ENCODE measurements at places on chromosomes 12 and 14.

DNA sequence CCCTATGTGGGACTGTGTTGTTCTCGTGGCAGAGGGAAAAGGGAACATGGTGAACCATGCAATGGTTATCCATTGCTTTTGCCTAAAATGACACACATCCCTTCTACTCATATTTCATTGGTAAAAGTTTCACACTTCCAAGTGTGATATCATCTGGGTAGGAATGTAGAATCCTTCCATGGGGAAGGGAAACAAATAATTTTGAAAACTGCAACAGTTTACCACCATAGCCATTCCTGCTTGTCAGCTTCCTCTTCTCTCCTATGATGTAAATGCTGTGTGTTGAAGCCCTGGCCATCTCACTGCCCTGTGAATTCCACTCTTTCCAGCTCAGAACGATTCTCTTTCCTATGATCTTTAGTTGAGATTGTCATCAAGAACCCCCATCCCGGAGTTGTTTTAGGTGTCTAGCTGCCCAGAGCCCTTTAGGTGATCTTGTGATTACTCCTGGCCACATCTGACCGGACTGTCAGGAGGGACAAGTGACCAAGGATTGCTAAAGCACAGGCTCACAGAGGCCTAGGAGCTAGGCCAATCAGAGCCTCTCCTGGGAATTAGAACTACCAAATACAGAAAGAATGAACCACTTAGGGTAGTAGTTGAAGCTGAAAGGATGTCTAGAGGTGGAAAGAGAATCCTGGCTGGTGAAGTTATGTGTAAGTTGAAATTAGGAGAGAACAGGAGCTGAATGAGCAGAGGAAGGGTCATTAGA is 84.6 kb downstream of the VCPKMT start:
- DNase-seq: no peak

- no peak for DNase-seq
Measured at GRCh38 chr12:131135786-131136538, 182.3 kb downstream of the ADGRD1 start.

DNA sequence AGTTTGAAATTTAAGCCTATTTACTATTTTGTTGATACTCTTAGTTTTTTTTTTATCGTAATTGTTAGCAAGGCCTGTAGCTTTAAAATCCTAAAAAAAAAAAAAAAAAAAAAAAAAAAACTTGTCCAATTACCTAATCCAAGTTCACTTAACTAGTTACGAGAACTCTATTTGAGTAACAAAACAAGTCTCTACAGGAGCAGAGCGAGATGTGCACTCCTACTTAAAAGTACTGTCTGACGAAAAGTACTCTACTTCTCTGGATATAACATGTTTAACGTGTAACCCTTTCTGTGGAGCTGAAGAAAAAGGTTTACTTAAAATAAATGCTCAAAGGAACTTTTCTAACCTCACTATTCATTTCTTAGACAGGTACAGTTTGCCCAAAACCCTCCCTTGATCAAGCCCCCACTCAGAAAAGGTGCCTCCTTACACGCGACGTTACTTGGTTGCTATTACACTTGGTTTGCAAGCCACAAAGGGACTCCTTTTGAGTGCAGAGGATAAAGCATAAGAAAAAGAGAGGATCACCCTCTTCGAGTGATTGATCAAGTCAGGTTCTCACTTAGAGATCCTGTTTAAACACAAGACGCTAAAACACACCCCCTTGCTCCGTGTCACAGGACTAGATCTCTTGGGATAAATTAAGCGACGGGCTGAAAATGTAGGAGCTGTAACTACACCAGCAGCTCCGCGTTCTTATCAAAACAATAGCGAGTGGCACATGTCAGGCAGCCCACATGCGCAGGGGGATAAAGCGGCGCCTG is 2.2 kb downstream of the BAZ1A start:
- no peak for DNase-seq

DNA sequence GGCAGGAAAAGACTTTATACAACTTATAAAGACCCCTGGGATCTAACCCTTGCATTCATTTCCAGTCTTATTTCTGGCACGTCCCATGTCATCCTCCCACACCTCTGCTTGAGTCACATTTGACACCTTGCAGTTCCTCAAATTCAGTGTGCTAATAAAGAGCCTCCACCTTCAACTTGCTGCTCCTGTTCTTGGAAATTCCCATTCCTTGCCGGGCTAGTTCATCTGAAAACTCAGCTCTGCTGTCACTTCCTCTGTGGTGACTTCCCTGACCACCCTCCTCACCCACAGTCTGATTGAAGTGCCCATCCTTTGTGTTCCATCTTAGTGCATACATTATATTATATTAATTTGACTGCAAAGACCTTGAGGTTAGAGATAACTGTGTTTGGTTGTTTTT is 37.4 kb upstream of the PSMA6 start:
- DNase-seq: no peak

- peak; percentile 11 for DNase-seq
Measured at GRCh38 chr12:119578112-119578511, 15.5 kb upstream of the TMEM233 start.

DNA sequence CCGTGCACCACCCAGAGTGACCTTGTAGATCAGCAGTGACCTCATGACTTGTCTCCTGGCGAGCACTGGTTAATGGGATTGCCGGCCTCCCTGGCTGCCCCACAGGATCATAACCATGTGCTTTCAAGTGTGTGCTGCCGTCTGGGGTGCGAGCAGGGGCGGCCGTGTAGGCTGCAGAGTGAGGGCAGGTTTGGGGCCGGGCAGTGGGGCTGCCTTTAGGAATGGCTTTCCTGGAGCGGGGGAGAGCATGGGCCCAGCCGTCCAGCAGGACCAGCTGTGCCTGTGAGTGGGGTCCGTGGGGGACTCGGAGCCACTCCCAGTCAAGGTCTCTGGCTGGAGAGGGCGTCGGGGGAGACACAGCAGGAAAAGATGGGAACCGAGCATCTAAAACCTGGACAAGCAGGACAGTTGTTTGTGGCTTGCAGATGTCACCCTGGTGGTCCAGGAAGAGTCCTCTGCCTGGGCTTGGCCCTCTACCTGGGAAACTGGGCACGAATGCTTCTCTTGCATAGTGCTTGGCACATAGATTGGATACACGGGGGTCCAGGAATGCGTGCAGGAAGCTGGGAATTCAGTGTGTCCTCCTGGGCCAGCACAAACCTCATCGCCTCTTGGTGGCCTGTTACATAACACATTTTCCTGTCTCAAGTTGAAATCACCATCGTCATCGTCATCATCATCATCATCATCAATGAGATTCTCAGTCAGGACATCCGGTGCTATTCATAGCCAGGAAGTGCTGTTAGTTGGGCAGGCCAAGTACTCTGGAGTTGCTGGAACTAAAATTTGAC is 96.0 kb downstream of the ADGRD1 start:
- DNase-seq: no peak

DNA sequence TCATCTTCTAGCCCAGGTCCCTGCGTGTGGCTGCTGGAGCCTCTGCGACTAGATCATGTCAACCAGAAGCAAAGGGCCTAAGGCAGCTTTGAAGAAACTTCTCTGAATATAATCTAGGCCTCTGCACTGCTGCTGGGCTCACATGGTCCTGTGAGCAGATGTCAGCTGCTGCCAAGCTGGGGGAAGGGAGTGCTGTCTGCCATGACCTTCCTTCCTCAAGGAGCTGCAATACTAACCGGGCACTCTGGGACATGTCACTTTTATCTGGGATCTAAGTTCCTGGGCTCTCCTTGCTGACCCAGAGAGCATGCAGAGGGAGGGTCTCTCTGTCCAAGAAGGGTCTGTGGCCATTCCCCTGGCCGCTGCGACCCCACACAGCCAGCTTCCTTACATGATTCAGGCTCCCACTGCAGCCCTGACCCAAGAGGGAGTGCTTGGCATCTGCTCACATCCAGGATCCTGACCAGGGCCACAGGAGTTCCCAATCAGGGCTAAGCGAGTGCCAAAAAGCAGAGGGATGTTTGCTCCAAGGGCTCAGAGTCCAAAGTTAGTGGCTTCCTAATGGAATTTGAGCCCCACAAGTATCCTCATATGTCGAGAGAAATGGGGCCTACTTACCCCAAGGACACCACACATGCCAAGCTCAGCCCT is 74.0 kb downstream of the PLEKHG3 start:
- DNase-seq: no peak

DNA sequence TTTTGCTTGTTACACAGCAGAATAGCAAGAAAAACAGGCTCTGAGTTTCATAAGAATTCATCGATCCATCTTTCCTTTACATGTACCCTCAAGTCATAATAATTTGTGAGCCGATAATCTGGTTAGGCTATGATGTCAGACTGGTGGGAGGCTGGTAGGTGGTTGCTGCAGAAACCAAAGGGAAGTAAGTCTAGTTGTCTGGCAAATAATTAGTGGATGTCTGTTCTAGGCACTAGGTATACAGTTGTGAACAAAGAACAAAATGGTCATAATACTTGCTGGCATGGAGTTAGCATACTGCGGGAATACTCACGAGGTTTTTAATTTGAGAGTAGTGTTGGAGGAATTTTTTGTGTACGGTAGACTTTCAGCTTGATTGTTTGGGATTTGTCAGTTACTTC is 8.8 kb downstream of the SUSD6 start:
- DNase-seq: no peak

Data from SW480 (cell line).